ENCODE measurements at places on chromosomes 16 and 17.

DNA sequence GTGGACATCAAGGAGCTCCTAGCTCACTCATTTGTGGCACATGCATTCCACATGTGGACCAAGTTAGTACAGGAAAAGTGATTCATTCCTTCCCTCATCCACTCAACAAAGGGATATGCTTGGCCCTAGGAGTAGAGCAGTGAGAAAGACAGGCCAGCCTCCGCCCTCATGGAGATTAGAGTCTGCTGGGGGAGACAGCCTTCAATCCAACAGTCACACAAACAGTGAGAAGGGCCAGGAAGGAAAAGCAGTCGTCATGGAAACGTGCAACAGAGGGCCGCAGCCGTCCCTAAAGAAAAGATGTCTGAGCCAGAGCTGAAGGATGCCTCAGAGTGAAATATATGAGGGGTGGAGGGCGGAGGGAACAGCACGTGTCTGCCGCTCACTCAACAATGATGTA lies 109.9 kb downstream of the VPS53 start:
- DNase-seq = no peak

DNA sequence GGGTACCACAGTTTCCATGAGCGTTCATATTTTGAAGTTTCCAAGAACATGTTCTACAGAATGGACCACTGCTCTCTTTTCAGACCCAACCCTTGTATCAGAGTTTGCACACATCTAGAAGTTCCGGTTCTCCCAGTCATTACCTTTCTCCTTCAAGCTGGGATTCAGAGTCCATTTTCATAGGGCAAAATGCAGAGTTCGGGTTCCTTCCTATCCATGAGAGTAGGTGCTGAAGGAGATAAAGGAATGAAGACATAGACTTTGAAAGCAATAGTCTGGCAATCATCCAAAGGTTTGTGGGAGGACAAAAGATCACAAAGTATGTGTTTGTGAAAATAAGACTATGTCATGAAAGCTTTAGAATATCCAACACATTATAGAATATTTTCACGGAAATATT lies 699.6 kb downstream of the MAF start:
- no peak for DNase-seq

GRCh38 chr17:62091804-62092203 lies 26.7 kb upstream of the MED13 start:
- no peak for DNase-seq

DNA sequence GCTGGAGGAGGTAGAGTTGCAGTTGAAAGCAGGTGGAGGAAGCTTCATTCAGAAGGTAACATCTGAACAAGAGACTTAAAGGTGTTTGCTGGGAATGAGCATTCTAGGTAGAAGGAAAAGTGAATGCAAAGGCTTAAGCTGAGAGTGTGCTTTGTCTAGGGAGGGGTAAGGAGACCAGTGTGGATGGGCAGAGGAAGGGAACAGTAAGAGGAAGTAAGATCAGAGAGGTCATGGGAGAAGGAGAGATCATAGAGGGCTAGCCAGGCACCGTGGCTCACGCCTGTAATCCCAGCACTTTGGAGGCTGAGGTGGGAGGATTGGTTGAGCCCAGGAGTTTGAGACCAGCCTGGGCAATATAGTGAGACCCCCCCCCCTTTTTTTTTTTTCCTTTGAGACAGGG lies 3.3 kb downstream of the STX4 start:
- DNase-seq = no peak

DNA sequence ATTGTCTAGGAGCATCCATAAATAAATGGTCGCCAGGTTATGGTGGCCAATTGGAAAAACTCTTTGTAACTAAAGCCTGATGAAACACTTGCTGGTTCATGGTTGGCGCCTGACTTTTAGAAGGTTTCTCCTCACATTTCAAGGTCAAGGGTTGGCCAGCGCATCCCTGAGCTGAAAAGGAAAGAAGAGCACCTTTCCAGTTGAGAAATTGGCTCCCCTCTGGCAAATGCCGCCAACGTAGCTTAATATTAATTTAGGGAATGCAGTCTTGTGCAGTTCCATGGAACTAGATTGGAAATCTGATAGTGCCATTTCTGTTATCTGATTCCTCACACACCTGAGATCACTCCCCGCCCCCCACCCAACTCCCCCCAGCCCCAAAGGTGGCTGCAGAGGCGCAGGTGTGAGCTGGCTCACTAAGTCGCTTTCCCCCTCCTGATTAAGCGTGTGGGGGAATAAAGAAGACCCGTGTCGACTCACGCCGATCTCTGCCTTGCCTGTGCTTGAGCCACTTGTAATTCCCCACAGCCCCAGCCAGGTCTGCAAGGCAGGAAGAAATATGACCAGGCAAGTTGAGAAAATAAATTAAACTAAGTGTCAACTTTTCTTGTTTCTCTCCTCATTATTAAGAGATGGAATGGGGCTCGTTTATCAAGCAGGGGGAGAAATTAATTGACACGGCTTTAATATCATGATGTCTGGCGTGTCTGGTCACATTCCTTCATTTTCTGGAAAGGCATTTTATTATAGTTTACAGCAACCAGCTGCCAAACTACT lies 157.7 kb downstream of the CCDC182 start:
- no peak for DNase-seq

GRCh38 chr17:35051579-35052240 lies 11.8 kb downstream of the RFFL start:
- DNase-seq = no peak

- DNase-seq = peak; percentile 86
Observed at GRCh38 chr17:37047631-37048104, 98.9 kb downstream of the AATF start.
